ENCODE measurements at places on chromosomes 12 and 14.

DNA sequence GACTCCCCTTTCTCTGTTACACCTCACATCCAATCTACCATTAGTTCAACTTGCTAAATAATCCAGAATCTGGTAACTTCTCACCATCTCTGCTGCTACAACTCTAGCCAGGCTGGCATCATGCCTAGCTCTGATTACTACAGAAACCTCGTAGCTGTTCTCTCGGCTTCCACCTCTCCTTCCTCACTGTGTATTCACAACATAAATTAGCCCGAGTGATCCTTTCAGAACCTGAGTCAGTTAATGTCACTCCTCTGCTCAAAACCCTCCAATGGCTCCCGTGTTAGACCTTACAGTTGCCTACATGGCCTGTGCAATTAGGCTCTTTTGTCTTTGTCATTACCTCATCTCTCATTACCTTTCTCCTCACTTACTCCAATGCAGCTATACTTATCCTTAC lies 139.4 kb downstream of the PDE3A start:
- no peak for DNase-seq

DNA sequence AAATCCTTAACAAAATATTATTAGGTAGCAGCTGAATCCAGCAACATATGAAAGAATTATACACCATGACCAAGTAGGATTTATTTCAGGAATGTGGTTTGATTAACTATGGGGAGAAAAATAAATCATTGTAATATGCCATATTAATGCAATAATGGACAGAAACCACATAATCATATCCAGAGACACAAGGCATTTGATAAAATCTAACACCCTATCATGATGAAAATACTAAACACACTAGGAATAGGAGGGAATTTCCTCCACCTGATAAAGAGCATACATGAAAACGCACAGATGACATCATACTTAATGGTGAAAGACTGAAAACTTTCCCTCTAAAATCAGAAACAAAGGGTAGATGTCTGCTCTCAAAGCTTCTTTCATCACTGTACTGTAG lies 238.9 kb downstream of the PHLDA1 start:
- DNase-seq: no peak

DNA sequence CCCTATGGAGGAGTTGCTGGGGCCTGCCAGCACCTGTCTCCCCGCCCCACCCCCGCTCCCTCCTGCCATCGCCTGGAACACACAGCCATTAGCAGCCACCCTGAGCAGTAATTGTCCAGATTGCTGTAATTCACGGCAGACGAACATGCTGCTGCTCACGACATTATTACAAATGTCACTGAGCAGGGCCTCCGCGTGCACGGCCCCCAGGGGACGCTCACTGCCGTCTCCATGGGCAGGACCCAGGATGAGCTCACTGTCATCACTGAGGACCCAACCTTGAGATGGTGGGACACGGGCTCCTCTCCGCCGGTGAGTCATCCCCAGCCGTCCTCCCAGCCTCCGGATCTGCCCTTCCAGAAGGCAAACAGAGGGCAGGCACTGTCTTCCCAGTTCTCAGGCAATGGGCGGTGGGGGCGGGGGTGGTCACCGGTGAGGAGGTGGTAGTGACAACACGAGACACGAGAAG lies 100.4 kb downstream of the RFLNA start:
- no peak for DNase-seq

GRCh38 chr14:105153739-105154475 lies 14.7 kb downstream of the JAG2 start:
- DNase-seq: no peak

DNA sequence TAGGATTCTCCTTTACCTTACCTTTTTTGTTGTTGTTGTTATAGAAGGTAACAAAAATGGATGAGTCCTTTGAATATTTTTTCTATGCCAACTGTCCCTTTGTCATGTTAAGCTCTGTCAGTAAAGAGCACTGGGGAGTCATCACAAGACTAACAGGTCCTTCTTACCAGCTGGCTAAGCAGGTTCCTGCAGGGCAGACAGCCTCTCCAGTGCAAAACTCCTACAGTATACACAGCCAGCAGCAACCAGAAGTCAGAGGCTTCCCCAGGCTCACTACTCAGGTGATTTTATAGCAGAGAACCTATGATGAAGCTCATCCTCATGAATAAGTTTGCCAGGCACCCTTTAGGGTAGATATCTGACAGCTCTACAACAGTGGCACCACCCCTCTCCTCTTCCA lies 271.1 kb downstream of the RERGL start:
- no peak for DNase-seq

- no peak for DNase-seq
Observed at GRCh38 chr12:120196363-120196762, 1.8 kb upstream of the GCN1 start.

DNA sequence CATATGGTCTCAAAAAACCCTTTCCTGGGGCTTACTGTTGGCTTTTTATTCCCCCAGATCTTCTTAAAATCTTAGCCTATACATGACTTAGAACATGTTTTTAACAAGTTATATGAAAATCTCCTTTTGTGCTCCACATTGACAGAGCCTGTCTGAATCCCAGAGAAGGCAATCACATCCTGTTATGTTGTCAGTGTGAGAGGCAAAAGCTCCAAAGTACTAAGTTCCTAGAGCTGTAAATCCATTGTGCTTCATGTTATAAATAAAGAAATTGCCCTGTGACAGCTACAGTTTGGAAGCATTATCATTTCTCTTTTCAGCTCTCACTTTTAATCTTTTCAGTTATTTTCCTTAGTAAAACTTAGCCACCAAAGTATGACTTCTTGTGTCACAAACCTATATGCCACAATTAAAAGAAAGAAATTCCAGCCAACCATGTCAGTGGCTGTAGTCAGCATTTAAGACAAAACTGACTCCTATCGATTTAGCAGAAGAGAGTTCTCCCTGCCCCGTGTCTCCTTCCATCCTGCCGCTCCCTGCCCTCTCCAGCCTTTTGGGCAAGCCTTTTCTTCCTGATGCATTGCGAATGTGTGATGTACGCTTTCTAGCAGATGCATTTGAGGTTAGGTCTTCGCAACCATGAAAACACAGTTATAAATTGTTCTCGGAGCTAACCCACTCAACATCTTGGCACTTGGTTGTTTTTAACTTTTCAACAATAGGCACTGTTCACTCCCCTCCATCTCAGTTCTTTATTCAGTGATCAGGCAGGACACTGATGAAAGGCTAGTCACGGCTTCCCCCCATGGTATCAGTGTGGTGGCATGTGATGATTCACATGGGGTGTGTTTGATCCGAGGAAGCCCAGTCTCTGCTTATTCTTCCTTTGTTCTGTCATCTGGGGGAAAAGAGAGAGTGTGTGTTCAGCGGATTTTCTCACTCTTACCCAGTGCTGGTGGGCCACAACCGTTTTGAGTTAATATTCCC lies 143.5 kb downstream of the SSPN start:
- DNase-seq: no peak

GRCh38 chr14:99509871-99510555 lies 28.8 kb downstream of the CCNK start:
- no peak for DNase-seq

DNA sequence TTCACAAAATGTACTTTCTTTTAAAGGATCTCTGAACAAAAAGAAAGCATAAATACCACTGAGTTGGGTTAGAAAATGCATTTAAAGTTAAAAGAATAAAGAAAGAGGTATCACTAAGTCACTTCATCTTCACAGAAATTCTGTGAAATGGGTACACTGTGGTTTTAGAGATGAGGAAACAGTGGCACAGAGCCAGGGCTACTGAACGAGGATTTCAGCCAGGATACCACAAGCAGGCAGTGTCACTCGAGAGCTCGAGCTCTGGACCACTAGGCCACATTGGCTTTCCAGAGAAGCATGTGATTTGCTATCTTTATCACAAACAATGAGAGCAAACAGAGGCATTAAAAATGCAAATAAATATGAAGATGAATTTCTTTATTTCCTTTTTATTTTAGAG lies 51.0 kb downstream of the WDHD1 start:
- DNase-seq: no peak

DNA sequence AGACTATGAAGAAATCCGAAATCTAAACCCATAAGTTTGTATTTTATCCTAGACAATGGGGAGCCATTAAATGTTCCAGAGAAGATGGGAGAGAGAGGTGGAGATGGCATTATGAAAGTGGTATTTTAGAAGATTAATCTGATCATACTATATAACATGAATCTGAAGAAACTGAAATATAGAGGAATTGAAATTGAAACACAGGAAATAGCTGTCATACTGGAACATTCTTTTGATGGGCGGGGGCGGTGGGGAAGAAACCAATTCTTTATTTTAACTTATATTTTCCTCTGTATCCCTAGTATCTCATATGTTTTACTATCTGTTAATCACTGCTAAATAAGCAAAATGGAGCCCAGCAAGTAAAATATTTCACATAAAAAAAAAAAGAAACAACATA lies 27.0 kb upstream of the FOXN3 start:
- DNase-seq: no peak

DNA sequence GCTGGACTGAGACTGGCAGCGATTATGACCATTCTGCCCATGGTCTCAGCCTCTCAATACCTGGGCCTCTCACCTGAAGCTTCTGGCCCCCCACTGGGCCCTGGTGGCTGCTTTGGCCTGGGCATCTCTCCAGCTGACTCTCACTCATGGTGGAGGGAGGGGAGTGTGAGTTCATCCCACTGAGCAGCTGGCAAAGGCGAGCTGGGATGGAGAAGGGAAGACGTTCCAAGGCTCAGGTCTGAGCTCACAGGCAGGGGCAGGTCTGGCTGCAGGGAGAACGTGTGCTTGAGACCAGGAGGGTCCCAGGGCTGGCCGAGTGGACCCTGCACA lies 103.5 kb downstream of the TMEM121 start:
- DNase-seq: no peak

GRCh38 chr14:71629765-71630492 lies 302.3 kb upstream of the RGS6 start:
- no peak for DNase-seq

GRCh38 chr12:89059056-89059455 lies 293.2 kb downstream of the DUSP6 start:
- no peak for DNase-seq

GRCh38 chr12:66252771-66253170 lies 49.5 kb upstream of the HELB start:
- no peak for DNase-seq

- DNase-seq: no peak
Observed at GRCh38 chr12:120961604-120962531, 16.5 kb upstream of the HNF1A start.

- no peak for DNase-seq
Observed at GRCh38 chr12:46494424-46494823, 121.9 kb upstream of the SLC38A2 start.

GRCh38 chr12:67424784-67425183 lies 155.6 kb downstream of the CAND1 start:
- DNase-seq: no peak

- DNase-seq: no peak
Observed at GRCh38 chr12:52836042-52836466, 1.9 kb upstream of the KRT79 start.

DNA sequence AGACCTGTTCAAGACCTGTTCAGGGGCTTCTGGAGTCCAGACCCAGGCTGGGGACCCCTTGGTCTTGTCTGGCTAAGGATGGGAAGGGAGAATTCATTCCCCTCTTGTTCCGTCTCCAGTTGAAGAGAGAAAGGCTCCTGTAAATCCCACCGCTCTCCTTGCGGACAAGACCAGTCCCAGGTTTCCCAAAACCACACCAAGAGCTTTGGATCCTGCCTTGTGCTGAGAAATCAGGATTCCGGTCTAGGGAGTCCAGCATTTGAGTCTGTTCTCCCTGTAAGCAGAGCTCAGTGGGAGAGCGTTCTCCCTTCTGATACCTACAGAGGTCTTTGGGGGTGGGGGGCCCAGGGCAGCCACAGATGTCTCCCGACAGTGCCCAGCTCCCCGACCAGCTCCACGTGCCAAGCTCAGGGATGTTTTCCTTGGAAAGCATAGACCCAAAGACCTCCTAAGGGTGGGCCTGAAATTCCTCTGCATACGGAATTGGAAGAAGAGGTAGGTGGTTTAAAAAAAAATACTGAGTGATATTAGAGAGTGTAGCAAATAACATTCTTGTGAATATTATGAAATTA lies 1.9 kb downstream of the HOXC13 start:
- DNase-seq: no peak

GRCh38 chr14:72545411-72546311 lies 348.2 kb downstream of the DPF3 start:
- no peak for DNase-seq

- DNase-seq: peak; percentile 1
Observed at GRCh38 chr12:94458877-94459727, 565 bp downstream of the CEP83 start.
